ENCODE measurements at places on chromosomes 6 and 20. TPM values are rescaled to one million over a fixed set of nuclear protein-coding genes. Genes with fewer than 3 reads are reported as not detected.

Gene PSMA7
- 145 TPM for total RNA-seq

Gene WFDC11
- not detected for total RNA-seq

Gene IL17A
- total RNA-seq, result not detected

Gene FAM209B
- 0.79 TPM for total RNA-seq

Gene BPIFA1
- total RNA-seq, result not detected

Gene GLP1R
- 0.55 TPM for total RNA-seq

Gene RPS10
- total RNA-seq, result 1,812 TPM

Gene BMP6
- 2.2 TPM for total RNA-seq

DNA sequence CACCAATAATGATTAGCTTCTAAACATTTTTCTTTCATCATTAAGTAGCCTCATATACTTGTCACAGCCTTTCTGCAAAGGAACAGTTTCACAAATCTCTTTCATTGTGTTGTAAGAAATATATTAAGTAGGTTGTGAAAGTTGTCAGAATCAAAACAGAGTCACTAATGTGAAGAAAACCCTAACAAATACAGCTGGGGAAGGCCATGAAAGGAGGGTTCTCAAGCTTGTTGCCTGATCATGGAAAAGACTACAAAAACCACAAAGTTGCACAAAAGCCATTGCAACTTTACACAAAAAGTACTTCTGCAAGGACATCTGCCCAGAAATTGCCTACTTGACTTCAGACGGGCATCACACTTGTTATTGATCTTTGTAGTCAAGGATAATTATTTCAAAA lies 216.1 kb downstream of the ALDH8A1 start:
- no peaks in the 10 kb centered on the region for H3K4me1 ChIP-seq
- H3K27ac ChIP-seq, result no peak overlapping the region
- no peak overlapping the region for H3K4me3 ChIP-seq
- H3K27me3 ChIP-seq, result no peaks in the 10 kb centered on the region

- no peaks in the 10 kb centered on the region for H3K4me1 ChIP-seq
- H3K4me3 ChIP-seq, result no peak overlapping the region
- DNase-seq, result no peak
- no peak overlapping the region for H3K27ac ChIP-seq
Measured at GRCh38 chr20:13468166-13468565, 170.6 kb downstream of the TASP1 start.

GRCh38 chr20:34300256-34300806 lies 2.8 kb downstream of the AHCY start:
- no peak overlapping the region for H3K4me3 ChIP-seq
- no peak overlapping the region for H3K27ac ChIP-seq
- H3K27me3 ChIP-seq, result no peaks in the 10 kb centered on the region
- no peaks in the 10 kb centered on the region for H3K4me1 ChIP-seq

GRCh38 chr20:22684072-22684762 lies 99.8 kb upstream of the FOXA2 start:
- H3K4me3 ChIP-seq, result no peak overlapping the region
- H3K27ac ChIP-seq, result no peak overlapping the region
- no peaks in the 10 kb centered on the region for H3K4me1 ChIP-seq
- peak; percentile 59 for DNase-seq
- no peaks in the 10 kb centered on the region for H3K36me3 ChIP-seq

GRCh38 chr6:42025845-42026243 lies 24.5 kb upstream of the TAF8 start:
- no peaks in the 10 kb centered on the region for H3K4me1 ChIP-seq
- no peak for DNase-seq
- H3K27ac ChIP-seq, result no peak overlapping the region
- no peaks in the 10 kb centered on the region for H3K27me3 ChIP-seq
- no peak overlapping the region for H3K4me3 ChIP-seq

DNA sequence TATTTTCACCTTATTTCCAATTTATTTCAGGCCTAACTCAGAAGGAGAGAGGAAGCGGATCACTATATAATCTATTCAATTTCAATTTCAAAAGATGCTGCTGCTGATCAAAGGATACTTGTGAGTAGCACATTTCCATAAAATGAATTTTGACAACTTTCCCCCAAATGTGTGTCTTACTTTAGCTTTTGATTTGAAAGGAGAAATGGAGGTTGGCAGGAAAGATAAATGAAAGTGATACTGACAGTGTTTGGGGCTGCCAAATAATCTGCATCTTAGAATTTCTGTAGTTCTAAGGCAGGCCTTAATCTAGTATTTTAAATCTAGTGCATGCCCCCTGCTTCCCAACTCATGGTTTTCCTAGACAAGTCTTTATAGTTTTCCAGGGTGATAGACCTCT lies 535.4 kb downstream of the DOK5 start:
- H3K4me1 ChIP-seq, result no peaks in the 10 kb centered on the region
- no peaks in the 10 kb centered on the region for H3K36me3 ChIP-seq
- no peak overlapping the region for H3K4me3 ChIP-seq
- DNase-seq, result no peak
- no peaks in the 10 kb centered on the region for H3K27me3 ChIP-seq

- no peaks in the 10 kb centered on the region for H3K27me3 ChIP-seq
- no peak for DNase-seq
- H3K27ac ChIP-seq, result no peak overlapping the region
- no peaks in the 10 kb centered on the region for H3K4me1 ChIP-seq
Measured at GRCh38 chr6:49637350-49637731, 702 bp upstream of the RHAG start.

GRCh38 chr6:129634411-129635230 lies 75.4 kb downstream of the ARHGAP18 start:
- no peak for DNase-seq
- no peaks in the 10 kb centered on the region for H3K27me3 ChIP-seq
- H3K4me1 ChIP-seq, result no peaks in the 10 kb centered on the region
- H3K4me3 ChIP-seq, result no peak overlapping the region
- no peaks in the 10 kb centered on the region for H3K36me3 ChIP-seq

GRCh38 chr20:62405108-62405980 lies 1.7 kb downstream of the CABLES2 start:
- H3K27me3 ChIP-seq, result no peaks in the 10 kb centered on the region
- H3K4me3 ChIP-seq, result no peak overlapping the region
- peak; percentile 75 for DNase-seq
- H3K27ac ChIP-seq, result peak overlapping the region; percentile 15
- H3K36me3 ChIP-seq, result no peaks in the 10 kb centered on the region

DNA sequence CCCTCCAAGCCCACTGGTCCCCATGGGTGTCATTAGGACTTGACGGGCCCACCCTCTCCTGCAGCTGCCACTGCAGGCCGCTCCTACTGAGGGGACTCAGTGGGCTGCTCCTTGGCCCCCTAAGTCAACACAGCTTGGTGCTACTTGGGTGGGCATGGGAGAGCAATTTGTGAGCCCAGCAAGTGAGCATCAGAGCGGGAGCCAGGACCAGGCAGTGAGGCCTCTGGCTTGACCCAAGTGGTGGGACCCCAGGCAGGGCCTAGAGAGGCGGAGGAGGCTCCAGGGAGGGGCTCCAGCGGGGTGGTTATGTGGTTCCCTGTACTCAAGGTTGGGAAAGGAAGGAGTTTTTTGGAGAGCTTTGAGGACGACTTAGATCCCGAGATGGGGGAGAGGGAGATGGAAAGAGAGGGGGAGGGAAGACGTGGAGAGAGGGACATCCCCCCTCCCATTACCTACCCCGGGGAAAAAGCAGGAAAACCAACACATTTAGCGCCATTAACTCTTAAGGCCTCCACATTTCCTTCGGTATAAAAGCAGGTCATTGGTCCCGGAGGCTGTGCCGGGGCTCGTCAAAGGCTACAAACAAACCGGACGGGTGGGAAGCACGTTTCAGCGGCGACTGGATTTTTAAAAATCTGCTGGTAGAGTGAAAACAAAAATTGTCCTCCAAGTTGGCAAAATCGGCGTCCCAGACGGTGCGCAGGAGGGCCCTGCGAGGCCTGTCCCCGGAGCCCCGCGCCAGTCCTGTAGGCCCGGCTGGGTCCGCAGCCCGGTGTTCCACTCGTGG lies 8.8 kb downstream of the FOXC1 start:
- DNase-seq, result no peak
- H3K4me1 ChIP-seq, result no peaks in the 10 kb centered on the region
- H3K36me3 ChIP-seq, result no peaks in the 10 kb centered on the region
- peaks cover 34% of the 10 kb centered on the region for H3K27me3 ChIP-seq
- no peak overlapping the region for H3K4me3 ChIP-seq

DNA sequence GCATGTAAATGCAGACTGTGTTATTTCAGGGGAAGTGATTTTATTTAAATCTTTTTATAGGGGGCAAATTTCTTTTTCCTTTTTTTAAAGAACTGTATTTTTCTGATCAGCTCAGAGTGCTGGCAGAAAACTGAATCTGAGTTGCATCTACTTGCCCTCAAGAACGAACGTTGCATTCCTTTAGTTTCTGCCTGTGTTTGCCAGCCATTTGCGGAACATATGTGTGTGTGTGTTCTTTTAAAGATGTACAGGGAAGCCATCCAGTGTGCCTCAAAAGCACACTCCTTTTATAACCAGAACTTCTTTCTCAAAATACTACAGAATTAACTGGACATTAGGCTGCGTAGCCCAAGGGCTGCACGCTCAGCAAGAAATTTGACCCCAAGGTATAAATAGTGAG lies 25.8 kb upstream of the INSM1 start:
- H3K36me3 ChIP-seq, result no peaks in the 10 kb centered on the region
- H3K4me1 ChIP-seq, result no peaks in the 10 kb centered on the region
- no peak overlapping the region for H3K4me3 ChIP-seq
- DNase-seq, result no peak

- no peaks in the 10 kb centered on the region for H3K4me1 ChIP-seq
- no peak overlapping the region for H3K4me3 ChIP-seq
- DNase-seq, result no peak
- no peak overlapping the region for H3K27ac ChIP-seq
- no peaks in the 10 kb centered on the region for H3K36me3 ChIP-seq
- H3K27me3 ChIP-seq, result no peaks in the 10 kb centered on the region
Measured at GRCh38 chr6:18412644-18413043, 25.5 kb downstream of the RNF144B start.

- no peaks in the 10 kb centered on the region for H3K27me3 ChIP-seq
- no peaks in the 10 kb centered on the region for H3K36me3 ChIP-seq
- no peaks in the 10 kb centered on the region for H3K4me1 ChIP-seq
Measured at GRCh38 chr6:15882345-15882744, 219.5 kb upstream of the DTNBP1 start.

- peak; percentile 54 for DNase-seq
- no peaks in the 10 kb centered on the region for H3K27me3 ChIP-seq
- H3K4me3 ChIP-seq, result peak overlapping the region; percentile 1
- H3K27ac ChIP-seq, result peak overlapping the region; percentile 97
Measured at GRCh38 chr6:109002051-109002697, 92.5 kb downstream of the SESN1 start.

- H3K27ac ChIP-seq, result no peak overlapping the region
- no peaks in the 10 kb centered on the region for H3K27me3 ChIP-seq
- no peaks in the 10 kb centered on the region for H3K36me3 ChIP-seq
- no peaks in the 10 kb centered on the region for H3K4me1 ChIP-seq
Measured at GRCh38 chr20:57495978-57496377, 29.0 kb downstream of the CTCFL start.

DNA sequence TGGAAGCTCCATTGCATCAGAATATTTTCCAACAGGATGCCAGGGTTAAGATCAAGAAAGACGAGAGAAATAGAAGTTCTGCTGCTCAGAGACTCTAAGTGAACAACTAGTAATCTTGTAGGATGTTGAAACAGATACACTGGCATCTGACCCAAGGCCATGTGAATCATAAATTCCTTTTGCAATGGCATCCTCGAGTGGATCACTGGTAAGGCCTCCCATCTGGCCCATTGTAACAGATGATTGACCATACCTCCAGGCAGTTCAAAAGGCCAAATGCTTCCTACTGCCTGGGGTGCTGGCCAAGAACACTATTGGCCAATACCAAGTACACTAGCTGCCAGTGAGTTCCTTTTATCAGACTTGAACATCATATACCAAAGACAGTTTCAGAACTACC lies 9.9 kb upstream of the SLC17A3 start:
- no peak overlapping the region for H3K4me3 ChIP-seq
- H3K27ac ChIP-seq, result no peak overlapping the region
- H3K4me1 ChIP-seq, result no peaks in the 10 kb centered on the region
- DNase-seq, result no peak
- no peaks in the 10 kb centered on the region for H3K36me3 ChIP-seq
- H3K27me3 ChIP-seq, result no peaks in the 10 kb centered on the region

DNA sequence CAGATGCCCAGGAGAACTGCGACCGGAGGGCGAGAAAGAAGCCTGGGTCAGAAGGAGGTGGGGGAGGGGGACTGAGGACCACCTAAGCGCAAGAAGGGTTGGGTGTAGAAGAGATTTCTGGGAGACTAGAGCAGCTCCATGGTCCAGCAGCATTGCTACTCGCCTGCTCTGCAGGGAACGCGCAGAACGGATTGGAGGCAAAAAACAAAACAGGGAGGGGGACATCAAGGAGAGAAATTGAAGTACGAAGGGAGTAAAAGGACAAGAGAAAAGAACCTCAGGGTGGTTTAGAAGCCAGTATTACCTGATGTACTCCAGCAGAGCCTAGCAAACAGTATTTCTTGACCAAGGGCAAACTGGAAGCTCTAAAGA lies 537 bp upstream of the GABBR1 start:
- H3K36me3 ChIP-seq, result no peaks in the 10 kb centered on the region
- DNase-seq, result no peak
- peak overlapping the region; percentile 77 for H3K4me3 ChIP-seq

GRCh38 chr20:50450881-50451752 lies 59.1 kb upstream of the PTPN1 start:
- H3K4me3 ChIP-seq, result no peak overlapping the region
- no peaks in the 10 kb centered on the region for H3K36me3 ChIP-seq
- no peaks in the 10 kb centered on the region for H3K27me3 ChIP-seq

GRCh38 chr20:20938131-20938530 lies 168.0 kb downstream of the LINC00237 start:
- H3K4me3 ChIP-seq, result no peak overlapping the region
- no peaks in the 10 kb centered on the region for H3K27me3 ChIP-seq
- no peaks in the 10 kb centered on the region for H3K36me3 ChIP-seq
- no peaks in the 10 kb centered on the region for H3K4me1 ChIP-seq

DNA sequence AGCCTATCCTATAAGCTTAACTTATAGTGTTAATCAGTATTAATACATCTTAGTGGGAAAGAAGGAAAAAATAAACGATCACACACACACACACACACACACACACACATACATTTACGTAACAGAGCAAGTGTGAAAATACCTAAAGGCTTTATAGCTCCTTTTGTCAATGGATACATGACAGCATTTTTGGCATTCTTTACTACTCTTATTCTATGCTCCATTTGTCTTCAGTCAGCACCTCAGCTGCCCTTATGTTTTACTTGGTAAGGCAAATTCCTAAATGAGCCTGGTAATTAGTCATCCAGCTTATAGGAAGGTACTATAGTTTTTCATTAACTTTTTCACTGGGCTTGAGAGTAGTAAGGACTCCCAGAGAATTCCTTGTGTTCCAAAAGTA lies 25.1 kb upstream of the SLC17A3 start:
- no peak overlapping the region for H3K27ac ChIP-seq
- H3K4me3 ChIP-seq, result no peak overlapping the region
- H3K36me3 ChIP-seq, result no peaks in the 10 kb centered on the region
- H3K27me3 ChIP-seq, result no peaks in the 10 kb centered on the region

GRCh38 chr6:39430871-39431523 lies 108.5 kb upstream of the KCNK16 start:
- peak; percentile 19 for DNase-seq
- no peak overlapping the region for H3K27ac ChIP-seq
- no peaks in the 10 kb centered on the region for H3K27me3 ChIP-seq
- H3K4me3 ChIP-seq, result no peak overlapping the region
- no peaks in the 10 kb centered on the region for H3K4me1 ChIP-seq
- H3K36me3 ChIP-seq, result no peaks in the 10 kb centered on the region
